Pons (tissue), 1 donor: ENCODE measurements at places on chromosomes 1 and 21.

- DNase-seq, result no peak
Measured at GRCh38 chr21:25536752-25537151, 70.5 kb downstream of the MRPL39 start.

DNA sequence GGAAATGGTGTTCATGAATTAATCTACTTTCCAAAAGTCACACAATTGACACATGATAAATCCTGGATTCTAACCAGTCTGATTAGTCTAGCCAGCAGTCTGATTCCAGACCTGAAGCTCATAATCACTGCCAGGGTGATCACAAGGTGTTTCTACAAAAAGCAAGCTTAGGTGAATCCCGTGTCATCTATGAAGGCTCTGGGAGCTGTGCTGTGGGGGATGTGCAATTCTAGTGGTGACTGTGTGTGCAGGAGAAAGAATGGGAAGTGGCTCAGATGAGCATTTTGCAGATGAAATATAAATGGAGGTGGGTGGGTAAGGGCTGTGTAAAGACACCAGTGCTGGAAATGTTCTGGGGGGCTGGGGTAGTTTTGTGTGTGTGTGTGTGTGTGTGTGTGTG, 1.8 kb upstream of the NPPB start:
- no peak for DNase-seq

DNA sequence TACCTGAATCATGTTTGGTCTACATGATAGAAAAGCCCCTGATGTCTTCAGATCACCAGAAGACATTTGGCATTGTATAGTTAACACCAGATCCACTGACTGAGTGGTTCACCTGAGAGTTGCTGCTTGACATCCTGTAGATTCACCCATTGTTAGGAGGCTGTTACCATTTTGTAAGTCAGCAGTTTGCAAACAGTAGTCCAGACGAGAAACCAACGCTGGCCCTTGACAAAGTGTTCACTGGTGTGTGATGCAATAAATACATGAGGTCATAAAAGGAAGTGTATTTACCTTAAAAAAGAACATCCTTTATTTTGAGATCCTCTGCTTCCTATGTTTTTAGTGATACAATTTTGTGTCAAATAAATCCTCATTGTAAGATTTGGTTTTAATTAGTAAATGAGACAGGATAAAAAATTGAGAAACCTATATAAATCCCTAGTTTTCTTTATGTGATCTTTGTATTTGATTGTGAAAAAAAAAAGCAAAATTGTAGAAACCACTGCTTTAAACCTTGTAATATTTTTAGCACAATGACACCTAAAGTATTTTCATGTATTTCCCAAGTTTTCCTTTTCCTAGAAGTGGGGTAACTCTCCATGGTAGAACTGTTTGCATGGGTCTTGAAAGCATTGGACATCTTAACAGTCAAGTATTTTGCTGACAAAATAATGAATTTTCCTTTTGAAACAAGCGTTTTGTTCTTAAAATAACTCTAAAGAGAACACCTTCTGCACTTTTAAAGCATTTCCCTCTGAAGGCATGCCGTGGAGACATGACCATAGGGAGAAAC, 204.3 kb downstream of the FGGY start:
- no peak for DNase-seq

DNA sequence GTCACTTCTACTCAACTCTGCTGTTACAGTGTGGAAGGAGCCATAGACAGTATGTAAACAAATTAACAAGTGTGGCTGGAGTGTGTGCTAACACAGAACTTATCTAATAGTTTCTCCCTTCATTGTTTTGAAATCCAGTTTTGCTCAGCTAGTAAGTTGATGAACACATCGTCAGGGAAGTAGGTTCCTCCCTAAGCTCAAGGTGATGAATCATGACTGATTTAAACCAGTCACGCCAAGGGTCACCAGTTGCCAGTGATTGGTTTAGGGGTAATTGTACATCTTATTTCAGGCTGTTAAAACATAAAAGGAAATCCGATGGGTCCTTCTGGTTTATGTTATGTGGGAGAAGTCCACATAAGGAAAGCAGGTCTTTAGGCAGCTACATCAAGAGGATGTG, 97.0 kb upstream of the CHODL start:
- DNase-seq, result no peak

DNA sequence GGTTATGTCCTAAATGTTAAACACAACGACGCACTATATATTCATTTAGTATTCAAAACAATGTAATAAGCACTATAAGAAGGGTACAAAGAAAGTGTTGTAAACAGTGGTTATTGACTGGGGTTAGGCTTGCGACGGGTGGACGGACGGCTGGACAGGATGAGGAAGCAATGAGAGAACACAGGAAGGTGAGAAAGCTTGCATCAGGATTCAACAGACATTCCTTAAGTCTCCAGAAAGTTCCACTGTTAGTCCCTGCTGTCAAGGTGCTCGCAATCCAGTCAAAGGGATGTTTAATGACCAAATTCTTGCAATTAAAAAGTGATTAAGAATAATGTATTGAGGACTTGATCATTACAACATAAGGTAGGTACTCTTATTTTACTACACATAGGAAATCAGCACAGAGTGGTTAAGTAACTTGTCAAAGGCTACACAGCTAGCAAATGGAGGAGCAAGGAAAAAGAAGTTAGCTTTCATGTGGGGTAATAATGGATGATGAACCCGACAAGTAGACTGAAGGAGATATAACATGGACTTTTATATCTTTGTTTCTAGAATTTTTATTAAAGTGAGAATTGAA, 994 bp upstream of the ACBD6 start:
- peak; percentile 54 for DNase-seq

- DNase-seq, result no peak
Measured at GRCh38 chr1:29785554-29785953, 549.2 kb downstream of the PTPRU start.

GRCh38 chr21:45583831-45584509, 41.7 kb upstream of the SLC19A1 start:
- no peak for DNase-seq

DNA sequence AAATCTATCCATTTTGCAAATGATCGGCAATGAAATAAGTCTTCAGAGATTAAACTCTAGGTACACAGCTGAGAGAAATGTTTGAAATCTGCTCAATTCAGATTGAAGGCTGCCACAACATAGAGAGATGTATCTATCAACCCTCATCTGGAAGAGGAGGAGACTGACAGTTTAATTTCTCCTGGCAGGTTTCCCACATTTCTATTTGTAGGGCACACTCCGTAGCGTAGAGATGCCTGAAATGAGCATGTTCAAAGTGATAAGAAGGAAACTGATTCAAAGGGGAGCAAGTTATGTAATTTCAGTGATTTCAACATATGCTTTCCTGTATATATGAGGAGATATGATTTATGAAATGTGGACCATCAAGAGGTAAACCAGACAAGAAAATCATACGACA, 44.1 kb downstream of the NIBAN1 start:
- no peak for DNase-seq

GRCh38 chr21:33441489-33442477, 38.0 kb downstream of the TMEM50B start:
- no peak for DNase-seq

DNA sequence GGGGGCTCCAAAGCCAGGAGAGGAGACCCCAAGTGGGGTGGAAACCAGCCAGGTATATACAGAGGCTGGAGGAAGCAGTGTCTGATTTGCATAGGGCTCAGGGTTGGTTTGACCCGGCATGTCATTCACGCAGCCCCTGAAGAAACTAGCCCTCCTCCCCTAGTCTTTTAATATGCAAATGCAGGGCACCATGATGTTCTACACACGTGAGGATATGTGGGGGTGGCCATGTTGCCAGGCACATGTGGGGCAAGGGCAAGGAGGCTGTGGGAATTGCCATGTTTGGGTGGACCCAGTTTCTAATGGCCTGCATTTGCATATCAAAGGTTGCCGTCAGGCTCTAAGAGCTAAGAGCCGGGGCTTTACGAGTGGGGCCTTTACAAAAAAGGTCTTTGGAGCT, 12.0 kb upstream of the RHOU start:
- no peak for DNase-seq

DNA sequence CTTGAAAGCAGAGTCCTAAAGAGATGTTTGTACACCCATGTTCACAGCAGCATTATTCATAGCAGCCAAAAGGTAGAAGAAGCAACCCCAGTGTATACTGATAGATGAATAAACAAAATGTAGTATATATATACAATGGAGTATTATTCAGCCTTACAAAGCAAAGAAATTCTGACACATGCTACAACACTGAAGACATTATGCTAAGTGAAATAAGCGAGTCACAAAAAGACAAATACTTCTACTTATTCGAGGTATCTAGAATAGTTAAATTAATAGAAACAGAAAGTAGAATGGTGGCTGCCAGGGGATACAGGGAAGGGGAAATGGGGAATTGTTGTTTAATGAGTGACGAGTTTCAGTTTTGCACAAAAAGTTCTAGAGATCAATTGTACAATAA, 23.5 kb downstream of the COP1 start:
- DNase-seq, result no peak

- DNase-seq, result no peak
Measured at GRCh38 chr1:226625832-226626576, 77.4 kb downstream of the STUM start.

DNA sequence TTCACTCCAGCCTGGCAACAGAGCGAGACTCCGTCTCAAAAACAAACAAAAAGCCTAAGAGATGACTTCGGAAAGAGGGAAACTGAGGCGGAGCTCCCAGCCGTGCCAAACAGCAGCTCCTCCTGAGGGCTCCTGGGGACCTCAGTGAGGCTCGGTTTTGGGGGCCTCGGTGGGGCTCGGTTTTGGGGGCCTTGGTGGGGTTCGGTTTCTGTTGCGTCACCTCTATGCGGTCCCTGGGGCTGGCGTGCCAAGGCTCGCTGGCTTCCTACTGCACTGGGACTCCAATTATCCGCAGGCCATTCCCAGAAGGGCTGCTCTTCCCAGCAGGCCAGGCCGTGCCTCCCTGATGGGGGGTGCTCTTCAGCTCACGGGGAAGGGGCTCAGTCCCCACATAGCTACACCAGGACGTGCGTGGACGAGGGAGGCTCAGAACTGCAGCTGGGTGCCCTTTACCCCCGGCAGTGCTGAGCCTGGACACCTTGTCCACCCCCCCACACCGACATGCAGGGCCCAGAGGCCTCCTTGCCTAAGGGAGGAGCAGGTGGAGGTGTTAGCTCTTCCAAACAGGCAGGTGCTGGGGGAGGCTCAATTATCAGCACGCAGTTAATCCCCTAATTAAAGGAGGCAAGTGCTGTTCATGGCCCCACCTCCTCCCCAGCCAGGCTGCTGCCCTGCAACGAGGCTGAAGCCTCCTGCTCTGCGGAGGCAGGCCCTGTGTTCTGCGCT, 5.1 kb upstream of the C1orf159 start:
- no peak for DNase-seq

- DNase-seq, result no peak
Measured at GRCh38 chr1:210321552-210321951, 7.2 kb upstream of the HHAT start.

DNA sequence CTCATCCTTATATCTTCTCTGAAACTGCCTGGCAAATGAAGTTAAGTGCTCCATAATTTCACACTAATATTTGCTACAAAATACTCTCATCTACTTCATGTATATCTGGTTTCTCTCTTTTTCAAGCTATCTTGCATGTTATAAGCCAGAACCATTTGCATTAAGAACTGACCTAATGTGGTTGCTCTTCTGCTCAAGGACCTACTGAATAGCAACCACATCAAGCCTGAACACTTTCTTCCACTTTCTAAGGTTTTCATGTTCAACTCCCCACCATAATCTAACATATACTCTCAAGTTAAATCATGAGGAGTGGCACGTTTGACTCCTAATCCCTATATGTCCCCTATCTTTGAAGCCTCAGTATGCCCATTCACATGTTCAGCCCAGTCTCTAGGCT, 27.2 kb downstream of the RGS1 start:
- DNase-seq, result no peak

DNA sequence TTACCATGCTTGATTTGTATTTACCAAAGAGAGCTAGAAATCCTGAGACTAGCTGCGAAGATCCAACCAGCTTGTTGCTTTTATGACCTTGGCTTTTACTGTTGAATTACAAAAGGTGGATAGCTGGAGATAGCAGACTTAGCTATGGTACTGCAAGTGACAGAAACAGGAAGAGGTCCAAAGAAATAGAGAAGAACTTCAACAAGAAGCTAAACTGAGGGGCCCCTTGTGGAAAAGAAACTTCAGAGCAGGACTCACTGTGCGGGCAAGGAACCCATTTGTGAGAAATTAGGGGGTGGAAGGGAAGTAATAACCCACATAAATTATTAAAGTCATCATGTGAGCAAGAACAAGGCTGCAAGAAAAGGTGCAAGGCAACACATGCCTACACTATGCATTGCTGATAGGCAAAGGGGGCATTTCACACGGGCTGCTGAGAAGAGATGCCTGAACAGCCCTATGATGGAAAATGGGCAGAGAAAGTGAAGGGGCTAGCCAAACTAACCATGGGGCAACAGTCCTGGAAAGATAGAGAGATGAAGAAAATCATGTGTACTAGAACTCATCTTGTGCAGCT, 116.6 kb upstream of the PRDX6 start:
- no peak for DNase-seq

- no peak for DNase-seq
Measured at GRCh38 chr1:157956732-157957131, 36.7 kb upstream of the KIRREL1 start.

- DNase-seq, result no peak
Measured at GRCh38 chr1:40856656-40857302, 5.4 kb downstream of the CITED4 start.

DNA sequence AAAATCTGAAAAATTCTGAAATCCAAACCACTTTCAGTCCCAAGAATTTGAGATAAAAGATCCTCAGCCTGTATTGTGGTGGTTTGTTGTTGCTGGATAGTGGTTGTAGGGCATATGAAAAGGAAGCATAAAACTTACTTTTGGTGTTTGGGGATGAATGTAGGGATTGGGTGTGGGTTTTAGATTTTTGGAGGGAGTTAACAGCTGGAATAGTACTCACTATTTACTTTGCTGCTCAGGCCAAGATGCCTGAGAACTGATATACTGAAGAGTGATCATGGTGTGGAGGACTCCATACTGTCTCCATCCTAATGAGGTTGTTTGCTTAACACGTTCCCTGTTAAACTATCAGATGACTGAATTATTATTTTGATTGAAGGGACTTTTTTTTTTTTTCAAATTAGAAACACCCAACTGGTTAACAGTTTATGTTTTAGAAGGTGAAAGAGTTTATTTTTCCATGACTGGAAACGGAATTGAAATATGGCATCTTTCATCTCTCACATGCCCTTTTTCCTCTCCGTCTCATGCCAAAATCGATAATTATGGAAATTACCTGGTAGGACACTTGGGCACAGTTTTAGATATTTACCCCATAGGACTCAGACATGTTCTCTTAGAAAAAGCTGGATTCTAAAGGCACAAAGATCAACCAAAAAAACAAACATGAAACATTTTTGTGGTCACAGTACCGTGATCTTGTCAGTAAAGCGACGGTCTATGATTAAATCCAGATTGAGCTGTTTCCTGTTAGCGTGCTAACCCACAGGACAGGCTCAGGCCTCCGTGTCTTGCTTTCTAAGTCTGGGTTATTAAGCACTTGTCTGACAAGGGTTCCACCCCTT, 37.3 kb downstream of the RGL1 start:
- DNase-seq, result no peak

- no peak for DNase-seq
Measured at GRCh38 chr1:234924450-234925355, 203.9 kb downstream of the TOMM20 start.

GRCh38 chr1:89363196-89363595, 663 bp upstream of the GBP6 start:
- no peak for DNase-seq

- DNase-seq, result no peak
Measured at GRCh38 chr21:15557925-15558324, 171.9 kb upstream of the USP25 start.

GRCh38 chr1:229786974-229787610, 161.0 kb downstream of the URB2 start:
- no peak for DNase-seq

GRCh38 chr1:94050254-94050653, 70.7 kb downstream of the ABCA4 start:
- DNase-seq, result no peak
